G401 (cell line): ENCODE measurements at places on chromosomes 6 and 20.

GRCh38 chr20:38173237-38174156 lies 8.4 kb upstream of the TGM2 start:
- no peak for DNase-seq

DNA sequence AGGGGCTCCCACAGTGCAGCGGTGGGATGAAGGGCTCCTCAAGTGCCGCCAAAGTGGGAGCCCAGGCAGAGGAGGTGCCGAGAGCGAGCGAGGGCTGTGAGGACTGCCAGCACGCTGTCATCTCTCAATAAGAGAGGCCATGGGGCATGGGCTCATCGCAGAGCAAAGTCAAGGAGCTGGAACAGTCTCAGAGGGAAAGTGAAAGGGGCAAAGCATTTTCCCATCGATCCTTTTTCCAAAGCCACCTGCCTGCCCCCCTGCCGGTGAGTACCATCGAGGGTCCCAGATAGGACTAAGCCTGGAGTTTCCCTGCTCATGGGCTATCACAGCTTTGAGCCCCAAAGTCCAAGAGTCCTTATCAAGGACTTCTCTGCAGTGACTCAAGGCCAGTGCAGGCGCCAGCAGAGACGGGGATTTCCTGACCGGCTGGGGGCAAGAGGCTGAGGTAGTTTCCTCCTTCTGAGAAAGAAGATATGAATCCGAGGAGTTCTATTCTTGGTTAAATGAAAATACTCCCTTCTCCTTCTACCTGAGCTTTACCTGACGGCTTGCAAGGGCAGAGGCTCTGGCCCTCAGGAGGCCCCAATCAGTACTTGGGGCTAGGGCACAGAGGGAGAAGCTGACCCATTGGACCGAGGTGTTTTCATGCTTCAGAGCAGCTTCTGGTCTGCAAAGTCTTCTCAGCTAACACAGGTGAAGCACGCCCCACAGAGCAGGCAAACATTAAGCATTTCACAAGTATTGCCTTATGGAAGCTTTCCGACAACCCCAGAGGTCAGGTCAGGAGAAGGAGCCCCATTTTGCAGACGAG lies 22.6 kb downstream of the ETV7 start:
- DNase-seq = no peak

DNA sequence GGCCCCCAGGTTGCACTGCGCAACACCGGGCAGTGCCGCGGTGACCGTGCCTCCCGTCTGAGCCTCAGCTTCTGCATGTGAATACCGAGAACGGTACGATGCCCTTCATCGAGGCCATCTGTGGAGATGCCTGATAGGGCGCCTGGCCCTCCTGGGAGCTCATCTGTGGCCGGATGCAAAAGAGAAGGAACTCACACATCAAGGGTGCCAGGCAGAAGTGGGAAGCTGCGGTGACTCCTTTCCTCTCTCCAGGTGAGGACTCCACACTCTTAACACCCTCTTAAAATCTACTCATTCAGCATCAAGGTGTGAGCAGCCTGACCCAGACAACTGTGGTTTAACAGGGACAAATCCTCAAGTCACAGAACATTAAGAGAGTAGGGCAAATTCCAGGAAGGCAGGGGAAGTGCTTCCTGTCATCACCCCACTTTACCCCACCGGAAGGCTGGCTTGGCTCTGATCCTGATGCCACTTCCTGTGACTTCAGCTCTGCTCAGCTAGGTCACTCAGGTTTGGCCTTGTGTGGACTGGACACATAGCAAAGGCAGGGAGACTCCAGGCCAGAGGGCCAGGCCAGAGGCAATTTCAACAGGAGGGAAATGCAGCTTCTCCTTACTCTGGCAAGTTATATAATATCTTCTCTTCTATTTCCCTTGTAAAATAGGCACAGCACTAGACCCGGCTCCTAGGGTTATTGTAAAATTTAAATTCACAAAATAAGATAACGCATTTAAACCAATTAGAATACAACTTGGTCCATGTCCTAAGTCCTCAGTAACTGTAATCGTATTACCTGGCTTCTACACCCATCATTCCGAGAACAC lies 69.4 kb downstream of the CPNE5 start:
- DNase-seq = no peak

- no peak for DNase-seq
Measured at GRCh38 chr6:71481011-71481410, 192.4 kb downstream of the OGFRL1 start.

DNA sequence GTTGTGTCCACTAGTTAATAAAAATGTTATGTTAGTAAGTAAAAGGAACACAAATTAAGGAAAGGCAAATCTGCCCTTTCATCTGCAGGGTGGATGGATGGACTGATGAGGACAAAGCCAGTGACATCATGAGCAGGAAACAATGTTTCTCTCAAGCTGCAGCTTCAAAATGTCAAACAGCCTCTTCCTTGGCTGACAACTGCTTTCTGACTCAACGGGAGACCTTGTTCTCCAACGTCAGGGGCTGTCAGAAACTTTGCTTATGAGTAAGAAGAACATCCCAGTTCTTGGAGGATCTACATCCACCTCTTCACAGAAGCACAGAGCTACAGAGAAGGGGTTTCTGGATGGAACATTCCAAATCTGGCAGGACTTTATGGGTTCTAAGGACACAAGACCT lies 6.0 kb downstream of the CST2 start:
- DNase-seq = no peak

GRCh38 chr6:133170602-133171001 lies 70.6 kb upstream of the EYA4 start:
- DNase-seq = no peak

DNA sequence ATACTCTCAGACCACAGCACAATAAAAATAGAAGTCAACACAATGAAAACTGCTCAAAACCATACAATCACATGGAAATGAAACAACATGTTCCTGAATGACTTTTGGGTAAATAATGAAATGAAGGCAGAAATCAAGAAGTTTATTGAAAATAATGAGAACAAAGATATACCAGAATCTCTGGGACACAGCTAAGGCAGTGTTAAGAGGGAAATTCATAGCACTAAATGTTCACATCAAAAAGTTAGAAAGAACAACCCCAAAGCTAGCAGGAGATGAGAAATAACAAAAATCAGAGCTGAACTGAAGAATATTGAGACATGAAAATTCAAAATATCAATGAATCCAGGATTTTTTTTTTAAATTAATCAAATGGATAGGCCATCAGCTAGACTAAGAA lies 183.3 kb downstream of the BACH2 start:
- DNase-seq = no peak

DNA sequence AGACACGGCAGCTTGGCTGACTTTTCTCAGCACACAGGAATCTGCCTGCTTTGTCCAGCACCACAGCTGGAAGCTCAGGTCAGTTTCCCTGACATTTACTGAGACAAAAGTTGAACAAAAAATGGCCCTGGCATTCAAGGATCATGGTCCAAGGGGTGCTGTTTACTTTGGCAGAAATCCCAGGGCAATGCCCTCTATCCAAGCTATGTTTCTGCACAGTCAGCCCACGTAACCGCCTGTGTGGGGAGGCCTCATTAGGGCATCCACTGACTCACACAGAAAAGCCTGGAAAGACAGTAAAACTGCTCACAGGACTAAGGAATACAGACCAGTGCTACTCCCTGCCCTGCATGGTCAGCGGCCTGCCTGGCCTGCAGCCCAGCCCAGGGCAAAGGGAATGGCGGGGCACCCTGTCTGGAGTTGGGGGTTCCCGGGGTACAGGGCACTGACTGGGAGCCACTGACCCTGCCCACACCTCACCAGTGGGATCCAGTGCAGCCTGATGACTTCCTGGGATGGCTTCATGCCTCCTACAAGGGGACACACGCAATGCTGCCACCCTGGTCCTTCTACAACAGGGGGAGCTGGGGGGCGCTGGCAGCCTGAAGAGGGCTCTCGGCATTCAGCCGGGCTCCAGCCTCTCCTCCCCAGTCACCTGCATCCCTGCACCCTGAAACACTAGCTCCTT lies 77.1 kb downstream of the NINL start:
- DNase-seq = peak; percentile 27

DNA sequence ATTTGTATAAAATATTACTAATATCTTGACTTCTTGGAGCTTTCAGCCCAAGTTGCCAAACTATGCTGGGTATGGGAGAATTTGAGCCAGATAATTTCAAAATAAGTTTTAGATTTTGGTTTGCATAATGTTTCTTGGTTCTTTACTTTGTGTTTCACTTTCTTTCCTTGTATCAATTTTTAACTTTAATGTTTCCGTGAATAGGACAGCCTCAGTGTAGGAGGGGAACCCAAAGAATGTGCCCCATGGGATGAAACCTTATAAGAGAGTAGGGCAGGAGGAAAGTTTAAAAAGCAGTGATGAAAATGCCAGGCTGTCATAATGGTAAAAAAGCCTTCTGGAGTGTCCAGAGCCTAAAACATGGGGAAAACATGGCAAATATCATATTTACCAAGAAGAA lies 252.4 kb upstream of the IRAK1BP1 start:
- DNase-seq = no peak

DNA sequence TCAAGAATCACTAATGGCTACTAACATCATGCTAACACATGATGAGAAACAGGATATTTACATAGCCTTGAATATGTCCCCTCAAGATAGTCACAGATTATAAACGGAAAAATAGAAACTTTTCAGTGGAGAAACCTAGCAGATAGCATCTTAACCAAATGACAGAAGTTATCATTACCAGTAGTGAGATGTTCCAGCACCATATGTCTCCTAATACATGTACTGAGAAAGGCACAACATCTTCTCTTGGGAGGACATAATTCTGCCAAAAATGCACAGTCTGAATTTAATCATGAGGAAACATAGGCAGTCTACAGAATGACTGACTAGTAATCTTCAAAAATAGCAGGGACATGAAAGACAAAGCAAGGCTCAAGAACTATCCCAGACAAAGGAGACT lies 19.9 kb upstream of the PRIM2 start:
- DNase-seq = no peak

DNA sequence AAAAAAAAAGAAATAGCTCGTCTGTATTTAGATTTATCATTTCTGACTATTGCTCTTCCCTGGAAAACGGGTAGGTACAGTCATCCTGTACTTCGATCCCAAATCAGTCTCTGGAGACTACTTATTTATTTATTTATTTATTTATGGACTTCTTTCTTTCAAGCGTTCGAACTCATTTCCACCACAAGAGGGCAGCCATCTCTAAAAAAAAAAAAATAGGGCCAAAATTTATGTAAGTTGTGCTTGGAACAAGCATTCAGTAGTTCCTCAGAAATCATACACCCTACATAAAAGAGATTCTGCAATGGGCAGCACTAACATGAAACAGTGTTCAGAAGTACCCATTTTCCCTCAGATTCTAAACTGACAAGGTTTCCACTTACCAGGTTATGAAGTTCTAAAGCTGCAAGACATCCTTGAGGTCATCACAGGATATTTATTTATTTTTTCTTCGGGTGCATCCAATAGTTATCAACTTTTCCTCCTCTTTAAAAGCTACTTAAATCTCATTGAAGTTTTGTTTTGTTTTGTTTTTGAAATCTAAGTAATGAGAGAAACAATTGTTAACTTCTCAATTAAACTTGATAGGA lies 1.9 kb upstream of the BMP2 start:
- peak; percentile 69 for DNase-seq

GRCh38 chr6:72953971-72954381 lies 271.3 kb downstream of the KHDC1L start:
- DNase-seq = no peak

DNA sequence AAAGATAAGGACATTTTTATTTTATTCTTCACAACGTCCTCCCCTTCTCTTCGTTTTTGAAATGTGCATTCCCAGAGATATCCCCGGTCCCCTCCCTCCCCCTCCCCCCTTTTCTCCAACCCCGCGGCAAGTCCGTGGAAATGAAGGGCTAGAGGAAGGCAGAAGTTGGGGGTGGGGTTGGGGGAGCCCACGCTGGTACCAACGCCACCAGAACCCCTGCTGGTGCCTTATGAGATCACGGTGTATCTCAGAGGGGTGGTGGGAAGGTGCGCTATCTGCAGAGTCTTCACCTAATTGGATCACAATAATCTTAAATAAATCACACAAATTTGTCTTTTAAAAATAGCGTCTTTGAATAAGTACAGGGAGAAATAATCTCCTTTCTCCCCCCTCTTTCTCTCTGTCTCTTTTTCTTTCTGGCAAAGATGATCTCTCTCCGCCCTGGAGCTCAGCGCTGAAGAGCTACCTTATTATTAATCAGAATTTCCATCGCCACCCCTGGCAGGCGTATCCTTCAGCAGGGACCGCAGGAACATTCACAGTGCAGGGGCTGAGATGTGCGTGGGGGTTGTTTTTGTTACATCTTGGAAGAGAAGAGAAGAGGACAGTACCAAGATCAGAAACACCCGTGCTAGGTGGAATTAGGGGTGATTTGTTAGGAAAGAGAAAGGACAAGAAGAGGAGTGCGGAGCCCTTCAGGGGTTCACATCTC lies 915 bp downstream of the CLVS2 start:
- peak; percentile 72 for DNase-seq

- no peak for DNase-seq
Measured at GRCh38 chr20:12649234-12649633, 359.5 kb upstream of the SPTLC3 start.
